ENCODE measurements at places on chromosomes 12 and 14.

- peak; percentile 41 for DNase-seq
These were observed 24.0 kb downstream of the CCDC38 start for GRCh38 chr12:95918194-95918993.

DNA sequence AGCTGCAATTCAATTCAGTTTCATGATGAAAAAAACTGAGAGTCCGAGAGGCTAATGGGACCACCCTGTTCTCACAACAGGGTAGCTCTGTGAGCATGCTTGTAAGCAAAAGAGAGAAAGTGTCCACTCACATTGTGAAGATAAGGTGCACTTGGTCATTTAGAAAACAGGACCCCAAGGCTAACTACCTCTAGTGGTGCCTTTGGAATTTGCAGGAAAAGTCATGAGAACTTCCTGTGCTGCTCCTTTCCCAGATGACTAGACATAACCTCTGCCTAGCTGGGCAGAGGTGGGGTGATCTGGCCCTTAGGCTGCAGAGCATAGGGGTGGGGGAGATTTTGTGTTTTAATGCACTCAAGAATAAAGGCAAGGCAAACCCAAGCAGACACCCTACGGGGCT is 118.9 kb downstream of the STAB2 start:
- DNase-seq, result peak; percentile 7

GRCh38 chr12:22683131-22683530 is 58.2 kb downstream of the ETNK1 start:
- DNase-seq, result no peak

DNA sequence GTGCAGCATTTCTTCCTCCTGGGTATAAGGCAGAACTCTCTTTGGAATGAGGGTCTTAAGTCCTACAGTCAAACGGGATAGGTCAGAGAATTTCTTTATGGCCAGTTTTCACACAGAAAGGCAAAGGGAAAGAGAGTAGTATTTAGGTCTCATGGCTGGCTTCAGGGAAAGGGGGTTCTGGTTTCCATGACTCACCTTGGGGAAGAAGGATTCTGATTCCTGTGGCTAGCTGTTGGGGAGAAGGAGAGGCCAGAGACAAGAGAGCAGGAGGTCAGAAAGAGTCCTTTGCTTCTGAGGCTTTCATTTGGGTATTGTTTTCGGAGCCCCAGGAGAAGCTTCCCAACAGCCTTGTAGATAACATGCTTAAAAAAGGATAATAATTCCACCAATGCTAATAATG is 332.5 kb downstream of the NPAS3 start:
- DNase-seq, result no peak

DNA sequence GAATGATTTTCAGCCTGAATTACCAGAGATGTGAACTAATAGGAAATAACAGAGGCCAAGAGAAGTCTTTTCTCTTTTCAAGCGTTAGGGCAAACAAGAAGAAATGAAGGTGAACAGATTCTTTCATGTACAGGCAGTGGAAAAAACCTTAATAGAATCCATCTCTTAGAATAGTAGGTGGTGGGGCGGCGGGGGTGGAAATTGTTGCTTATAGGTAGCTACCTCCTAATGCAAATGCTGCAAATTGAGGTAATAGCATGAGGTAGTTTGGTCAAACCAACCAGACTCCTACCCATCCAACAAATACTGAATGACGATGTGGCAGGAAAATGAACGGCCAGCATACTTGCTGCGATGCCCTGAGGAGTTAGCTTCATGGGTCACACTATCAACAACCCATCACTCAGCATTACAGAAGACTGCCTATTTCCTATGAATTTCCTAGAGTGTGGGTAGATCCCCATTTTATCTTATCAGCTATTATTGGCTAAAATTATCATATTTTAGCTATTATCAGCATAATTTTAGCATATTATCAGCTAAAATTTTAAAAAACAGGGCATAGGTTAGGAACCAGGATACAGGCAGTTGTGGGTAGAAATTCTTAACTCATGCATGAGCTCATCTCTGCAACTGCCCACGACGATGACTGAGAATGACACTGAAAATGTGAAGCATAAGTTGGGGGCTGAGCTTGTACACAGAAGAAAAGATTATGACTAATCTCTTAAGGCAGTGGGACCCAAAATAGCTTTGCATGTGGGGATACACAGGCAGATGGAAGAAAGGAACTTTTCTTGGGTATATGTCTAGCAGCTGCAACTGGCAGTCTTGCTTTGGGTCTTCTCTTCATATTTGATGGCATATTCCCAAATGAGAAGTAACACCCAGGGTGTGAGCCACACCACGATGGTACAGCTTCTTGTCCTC is 68.7 kb downstream of the NIN start:
- DNase-seq, result no peak

GRCh38 chr14:100017553-100017952 is 47.7 kb upstream of the EVL start:
- DNase-seq, result no peak

DNA sequence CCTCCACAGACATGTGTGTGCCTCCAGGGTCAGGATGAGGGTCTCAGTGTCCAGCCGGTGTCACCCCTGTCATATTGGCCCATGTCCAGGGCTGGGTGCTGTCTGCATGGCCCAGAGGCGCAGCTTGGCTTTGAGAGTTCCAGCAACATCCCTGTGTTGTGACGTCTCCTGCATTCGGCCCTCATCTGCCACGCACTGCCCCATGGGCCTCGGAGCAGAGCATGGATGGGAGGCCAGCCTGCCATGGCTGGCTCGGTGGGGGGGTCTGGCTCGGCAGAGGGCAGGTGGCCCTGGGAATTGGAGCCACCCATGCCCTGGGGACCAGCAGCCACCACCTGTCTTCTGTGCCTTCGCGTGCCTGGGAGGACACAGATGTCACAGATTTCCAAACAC is 10.8 kb upstream of the TEX22 start:
- DNase-seq, result no peak

DNA sequence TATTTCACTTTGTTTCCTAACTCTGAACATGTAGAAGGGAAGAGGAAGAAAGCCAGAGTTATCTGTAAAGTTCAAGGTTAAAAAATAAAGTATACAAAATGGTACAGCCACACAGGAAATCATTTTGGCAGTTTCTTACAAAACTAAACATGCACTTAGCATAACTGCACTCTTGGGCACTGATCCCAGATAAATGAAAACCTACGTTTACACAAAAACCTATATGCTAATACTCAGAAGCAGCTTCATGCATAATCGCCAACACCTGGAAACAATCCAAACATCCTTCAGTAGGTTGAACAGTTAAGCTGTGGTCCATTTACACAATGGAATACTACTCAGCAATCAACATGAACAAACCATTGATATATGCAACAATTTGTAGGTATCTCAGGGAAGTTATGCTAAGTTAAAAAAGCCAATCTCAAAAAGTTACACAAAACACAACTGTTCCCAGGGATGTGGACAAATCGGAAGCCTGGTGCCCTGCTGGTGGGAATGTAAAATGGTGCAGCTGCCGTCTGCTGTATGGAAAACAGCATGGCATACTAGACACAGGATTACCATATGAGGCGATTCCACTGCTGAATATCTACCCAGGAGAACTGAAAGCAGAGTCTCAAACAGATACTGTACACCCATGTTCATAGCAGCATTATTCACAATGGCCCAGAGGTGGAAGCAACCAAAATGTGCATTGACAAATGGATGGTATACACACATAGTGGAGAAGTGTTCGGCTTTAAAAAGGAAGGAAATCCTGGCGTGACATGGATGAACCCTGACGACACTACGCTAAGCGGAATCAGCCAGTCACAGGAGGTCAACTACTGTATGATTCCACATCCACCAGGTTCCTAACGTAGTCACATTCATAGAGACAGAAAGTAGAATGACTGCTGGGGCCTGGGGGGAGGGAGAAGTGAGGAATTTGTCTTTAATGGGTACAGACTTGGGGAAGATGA is 37.7 kb downstream of the NRDE2 start:
- no peak for DNase-seq

DNA sequence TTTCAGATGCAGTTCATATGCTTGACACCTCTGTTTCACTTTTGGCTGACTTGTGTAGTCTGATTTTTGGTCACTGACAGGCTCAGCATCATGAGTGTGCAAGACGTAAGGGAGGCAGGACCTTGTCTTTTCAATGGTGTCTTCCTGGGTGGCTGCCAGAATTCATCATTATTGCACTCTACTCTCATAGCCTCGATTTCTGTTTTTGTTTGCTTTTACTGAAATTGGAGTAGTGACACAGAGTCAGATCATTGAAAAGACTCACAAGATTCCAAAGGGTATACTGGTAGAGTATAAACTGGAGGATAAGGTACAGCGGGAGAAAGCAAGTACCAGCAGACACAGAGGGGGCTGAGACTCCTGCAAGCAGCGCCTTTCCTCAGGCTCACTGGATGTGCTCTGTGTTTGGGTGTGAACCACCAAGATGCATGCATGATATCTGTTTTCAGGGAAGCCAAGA is 126.3 kb upstream of the FGD4 start:
- DNase-seq, result no peak

GRCh38 chr12:58341791-58342190 is 400.4 kb downstream of the ATP23 start:
- DNase-seq, result no peak

DNA sequence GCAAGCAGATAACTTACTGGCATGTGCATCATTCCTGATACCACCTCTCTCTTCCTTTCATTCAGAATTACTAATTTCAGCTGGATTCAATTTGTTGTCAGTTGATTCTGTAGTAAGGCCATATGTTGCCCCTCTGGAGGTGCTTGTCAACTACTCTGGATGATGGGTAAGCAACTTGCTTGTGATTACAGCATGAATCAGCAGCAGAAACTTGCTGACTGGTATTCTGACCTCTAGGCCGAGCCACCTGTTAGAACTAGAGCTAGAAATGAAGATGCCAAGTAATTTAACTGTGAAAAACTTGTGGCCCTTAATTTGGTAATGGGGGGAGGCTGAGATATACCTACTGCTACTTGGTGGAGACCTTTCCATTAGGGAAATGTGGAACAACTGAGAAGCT is 5.1 kb downstream of the RNF10 start:
- no peak for DNase-seq

DNA sequence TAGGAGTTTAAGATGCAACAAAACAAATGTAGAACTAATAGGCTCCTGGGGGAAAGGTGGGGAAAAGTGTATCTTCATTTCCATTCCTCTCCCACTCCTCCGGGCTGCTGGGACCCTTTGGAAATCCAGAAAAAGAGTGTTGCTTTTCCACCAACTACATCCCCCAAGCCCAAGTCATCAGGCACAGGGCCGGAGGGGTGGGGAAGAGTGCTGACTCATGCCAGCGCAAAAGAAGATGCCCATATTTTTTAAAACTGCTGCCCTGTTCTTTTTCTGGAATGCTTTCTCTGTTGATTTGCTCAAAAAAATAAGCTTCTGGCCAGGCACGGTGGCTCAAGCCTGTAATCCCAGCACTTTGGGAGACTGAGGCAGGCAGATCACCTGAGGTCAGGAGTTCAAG is 70.9 kb downstream of the TBK1 start:
- DNase-seq, result no peak

DNA sequence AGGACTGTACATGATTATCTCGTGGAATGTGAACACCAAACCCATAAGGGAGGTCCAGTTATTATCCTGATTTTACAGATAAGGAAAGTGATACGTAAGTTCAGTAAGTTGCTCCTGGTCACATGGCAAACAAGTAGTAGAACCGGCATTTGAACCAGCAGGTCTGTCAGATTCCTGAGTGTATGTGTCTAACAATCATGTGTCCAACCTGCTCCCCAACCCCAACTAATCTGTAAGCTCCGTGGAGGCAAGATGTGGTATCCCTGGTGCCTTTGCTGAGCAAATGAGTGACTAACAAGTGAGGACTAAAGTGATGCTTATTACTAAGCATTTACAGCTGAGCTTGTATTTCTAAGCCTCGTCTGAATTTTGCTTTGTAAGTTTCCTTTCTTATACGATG is 65.9 kb downstream of the PTPN21 start:
- no peak for DNase-seq

DNA sequence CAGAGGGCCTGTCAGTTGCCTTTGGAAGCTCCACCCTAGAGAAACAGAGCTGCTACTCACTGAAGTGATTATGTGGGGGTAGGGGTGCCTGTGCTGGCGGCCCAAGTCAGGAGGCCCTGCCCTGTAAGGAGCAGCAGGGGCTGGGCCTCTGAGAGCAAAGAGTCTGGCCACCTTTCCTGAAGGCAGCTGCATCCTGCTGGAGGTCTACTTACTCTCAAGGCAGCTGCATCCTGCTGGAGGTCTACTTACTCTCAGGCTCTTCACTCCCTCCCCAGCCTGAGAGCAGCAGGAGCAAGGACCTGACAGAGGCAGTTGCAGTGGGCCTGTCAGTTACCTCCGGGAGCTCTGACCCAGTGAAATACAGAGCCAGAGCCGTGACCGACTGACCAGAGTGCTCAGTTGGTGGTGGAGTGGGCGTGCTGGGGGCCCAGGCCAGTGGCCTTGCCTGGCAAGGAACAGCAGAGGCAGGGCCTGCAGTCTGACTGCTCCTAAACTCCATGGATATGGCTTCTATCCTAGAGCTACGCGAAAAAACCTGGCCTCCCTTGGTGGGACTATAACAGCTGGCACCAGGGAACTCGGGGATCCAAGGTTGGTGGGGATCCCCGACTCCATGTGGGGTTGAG is 32.3 kb downstream of the RAD51B start:
- no peak for DNase-seq

DNA sequence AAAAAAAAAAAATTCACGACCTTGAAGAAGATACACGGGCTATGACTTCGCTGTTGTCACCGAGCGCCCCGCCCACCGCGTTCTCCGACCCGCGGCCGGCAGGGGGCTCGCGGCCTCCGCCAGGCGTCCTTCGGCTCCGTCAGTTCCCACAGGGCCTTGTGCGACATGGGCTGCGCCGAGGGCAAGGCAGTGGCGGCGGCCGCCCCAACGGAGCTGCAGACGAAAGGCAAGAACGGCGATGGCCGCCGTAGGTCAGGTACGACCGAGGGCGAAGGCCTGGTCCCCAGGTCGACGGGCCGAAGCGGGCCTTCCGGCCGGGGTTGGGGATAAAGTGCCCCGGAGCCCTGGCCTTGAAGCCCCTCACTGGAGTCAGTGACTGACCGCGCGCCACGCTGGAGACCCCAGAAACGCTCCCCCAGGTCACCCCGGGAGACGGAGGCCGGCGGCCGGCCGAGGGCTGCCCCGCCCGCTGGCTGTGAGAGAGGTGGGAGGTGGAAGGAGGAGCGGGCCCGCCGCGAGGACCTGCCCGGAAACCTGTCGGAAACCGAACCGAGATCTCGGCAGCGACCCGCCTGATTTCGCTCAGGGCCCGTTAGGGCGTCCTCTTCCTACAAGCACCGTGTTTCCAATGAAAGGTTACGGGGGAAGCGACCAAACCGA is at the start of gene TXNRD1:
TSS of gene TXNRD1 (plus strand) at position 142 of the 660 bp plus-strand sequence. CDS start at position 166, 24 bp downstream.
- peak; percentile 84 for DNase-seq

DNA sequence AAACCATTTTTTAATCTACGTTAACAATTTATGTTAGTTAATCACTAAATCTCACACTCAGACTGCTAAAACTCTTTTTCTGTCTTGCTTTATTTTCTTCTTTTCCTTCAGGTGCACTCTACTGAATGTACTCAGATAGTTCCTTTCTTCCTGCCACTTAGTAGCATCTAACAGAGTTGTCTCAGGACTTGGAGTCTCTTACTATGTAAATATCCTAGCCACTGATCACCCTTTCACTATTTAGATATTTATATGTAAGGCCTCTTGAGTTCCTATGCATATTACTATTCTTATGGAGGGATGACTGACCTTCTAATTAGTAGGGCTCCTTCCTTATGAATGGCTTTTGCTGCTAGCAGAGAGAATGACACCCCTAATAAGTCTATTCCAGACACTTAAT is 586.3 kb downstream of the RERGL start:
- no peak for DNase-seq
